Central memory CD4-positive, alpha-beta T cell (primary cell): ENCODE measurements at places on chromosomes 1 and 21.
A peak's percentile ranks its signal among the peaks of the same experiment; 100 is the strongest.

DNA sequence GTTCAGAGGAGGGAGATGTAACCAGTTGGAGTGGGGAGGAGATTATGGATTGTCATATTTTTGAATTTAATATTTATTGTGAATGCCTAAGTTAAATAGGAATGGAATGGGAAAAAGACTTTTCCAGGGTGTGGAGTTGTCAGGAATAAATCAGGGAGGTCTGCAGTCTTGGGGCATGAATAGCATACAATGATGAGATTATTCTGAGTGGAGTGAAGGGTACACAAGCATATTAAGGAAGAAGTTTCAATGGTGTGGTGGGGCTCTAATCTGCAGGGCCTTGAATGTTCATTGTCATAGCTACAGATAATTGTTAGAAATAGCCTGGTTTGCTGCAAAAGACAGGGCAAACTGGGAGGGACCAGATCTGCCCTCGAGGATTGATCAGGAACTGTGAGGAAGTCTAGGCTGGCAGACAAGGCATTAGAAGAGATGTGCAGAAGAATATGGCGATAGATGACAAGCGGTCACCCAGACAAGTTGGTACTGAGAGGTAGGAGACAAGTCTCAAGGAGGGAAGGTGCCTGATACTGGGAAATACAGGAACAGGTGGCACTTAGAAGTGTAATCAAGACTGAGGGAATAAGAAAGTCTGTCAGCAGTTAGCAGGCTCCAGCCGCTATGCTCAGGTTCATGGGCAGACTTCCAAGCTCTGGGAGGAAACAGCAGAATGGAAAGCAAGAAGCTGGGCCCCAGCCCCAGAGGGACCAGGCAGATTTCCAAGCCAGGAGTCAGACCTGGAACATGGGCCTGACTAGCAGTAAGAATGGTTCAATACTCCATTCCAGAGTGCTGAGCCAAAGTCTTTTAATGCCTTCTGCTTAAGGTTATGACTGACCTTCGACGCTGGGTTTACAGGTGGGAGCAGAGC, 20.9 kb upstream of the RGL1 start:
- no peak for DNase-seq

GRCh38 chr21:22758478-22758877, 1760.3 kb downstream of the NCAM2 start:
- no peak for DNase-seq

DNA sequence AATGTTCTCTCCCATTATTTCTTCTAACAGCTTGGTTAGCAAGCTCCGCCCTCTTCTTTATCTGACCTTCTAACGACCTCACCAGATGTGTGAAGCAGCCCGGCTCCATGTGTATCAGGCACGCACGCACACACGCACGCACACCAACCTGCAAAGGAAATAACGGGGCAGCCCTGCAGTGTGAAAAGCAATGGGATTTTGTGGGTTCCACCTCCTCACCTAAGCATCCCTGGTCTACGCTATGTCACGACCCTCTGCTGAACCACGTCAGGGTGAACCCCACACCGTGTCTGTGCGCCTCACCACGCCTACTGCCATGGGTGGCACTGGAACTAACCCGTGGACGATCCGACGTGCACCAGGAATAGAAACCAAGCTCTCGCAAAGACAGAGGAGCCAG, 10.4 kb downstream of the SSU72 start:
- no peak for DNase-seq

DNA sequence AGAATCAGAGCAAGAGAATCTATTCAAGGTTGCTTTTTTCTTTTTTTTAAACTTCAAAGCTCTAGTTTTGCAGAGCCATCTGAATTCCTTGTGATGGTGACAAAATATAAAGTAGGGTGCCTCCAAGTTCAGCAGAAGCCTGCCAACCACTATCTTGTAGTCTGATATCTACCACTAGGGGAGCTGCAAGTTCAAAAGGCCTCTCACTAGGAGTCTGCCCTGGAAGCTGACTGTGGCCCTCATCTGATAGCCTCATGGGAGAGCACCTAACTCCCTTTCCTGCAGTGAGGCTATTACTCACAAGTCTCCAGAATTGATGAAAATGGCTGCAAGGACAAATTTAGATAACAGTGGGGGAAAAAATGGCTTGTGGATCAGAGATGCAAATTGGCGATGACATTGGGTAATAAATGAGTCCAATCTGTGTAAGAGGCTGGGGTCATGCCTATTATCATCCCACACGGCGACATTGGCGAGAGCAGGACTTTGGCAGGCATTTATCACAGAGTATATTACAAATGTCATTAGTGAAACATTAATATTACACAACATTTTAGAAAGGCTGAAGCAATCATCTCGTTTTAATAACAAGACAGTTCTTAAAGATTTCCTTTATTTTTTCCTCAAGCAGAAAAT, 10.7 kb upstream of the ZP4 start:
- no peak for DNase-seq

DNA sequence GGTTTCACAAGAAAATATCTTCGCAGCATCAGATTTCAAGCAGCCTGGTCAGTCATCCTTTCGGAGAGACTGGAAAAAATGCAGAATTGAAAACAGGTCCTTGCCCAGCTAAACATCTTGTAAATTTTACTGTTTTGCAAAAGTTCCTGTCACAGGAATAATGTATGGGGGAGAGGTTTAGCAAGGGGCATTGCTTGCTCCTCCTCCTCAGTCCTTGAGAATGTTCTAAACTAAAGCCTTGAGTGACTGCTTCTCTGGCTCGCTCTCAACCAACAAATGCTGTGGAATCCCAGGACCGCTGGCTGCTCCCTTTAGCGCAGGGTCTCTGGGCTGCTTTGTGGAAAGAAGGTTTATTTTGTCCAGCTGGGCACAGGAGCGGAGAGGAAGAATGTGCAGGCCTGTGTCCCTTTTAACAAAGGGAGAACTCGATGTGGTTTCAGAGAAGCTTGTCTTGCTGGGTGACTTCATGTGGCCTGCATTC, 33.6 kb upstream of the FHAD1 start:
- DNase-seq = no peak

- DNase-seq = no peak
Measured at GRCh38 chr1:162281426-162281825, 95.2 kb downstream of the SPATA46 start.

DNA sequence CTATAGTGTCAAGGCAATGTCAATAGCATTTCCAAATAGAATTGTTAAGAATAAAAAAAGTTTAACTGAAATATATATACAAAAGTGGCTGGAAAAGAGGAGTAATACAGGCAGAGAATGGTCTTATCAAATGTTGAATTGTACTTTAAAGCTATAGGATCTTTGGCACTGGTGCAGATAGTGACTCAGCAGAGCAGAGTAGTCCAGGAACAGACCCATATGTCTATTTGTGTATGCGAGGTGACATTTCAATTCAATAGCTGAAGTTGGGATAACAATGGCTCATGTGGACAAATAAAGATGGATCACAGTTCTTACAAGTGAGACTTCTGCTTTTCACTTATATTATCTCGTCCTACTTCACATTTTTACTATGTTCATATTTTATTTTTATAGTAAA, 543.0 kb upstream of the B3GALT2 start:
- no peak for DNase-seq

- DNase-seq = no peak
Measured at GRCh38 chr21:33411949-33412430, 8.8 kb downstream of the IFNGR2 start.

DNA sequence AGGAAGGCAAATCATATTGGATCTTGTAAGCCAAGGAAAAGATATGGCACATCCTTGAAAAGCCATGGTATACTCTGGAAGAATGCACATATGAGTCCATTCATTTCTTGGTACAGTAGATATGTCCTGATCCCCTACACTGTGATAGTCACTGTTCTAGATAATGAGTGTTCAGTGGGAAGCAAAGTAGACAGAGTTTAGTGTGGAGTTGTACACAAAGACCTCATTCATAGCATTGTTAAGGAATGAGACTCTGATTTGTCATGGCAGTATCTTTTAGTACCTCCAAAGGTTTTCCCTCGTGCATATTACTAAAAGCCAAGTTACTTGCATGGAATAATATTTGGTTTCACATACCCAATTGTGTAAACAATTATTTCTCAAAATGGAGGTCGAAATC, 204.7 kb downstream of the NFIA start:
- no peak for DNase-seq

DNA sequence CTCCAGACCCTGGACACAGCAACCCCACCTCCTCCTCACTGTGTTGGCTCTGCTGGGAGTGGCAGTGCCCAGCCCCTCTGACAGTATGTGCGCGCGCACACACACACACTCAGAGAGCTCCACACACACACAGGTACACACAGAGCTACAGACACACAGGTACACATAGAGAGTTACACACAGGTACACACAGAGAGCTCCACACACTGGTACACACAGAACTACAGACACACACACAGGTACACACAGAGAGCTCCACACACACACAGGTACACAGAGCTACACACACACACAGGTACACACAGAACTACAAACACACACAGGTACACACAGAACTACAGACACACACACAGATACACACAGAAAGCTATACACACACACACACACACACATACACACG, 6.3 kb upstream of the PRKCZ start:
- DNase-seq = no peak

GRCh38 chr1:198088360-198089071, 68.3 kb upstream of the NEK7 start:
- peak; percentile 25 for DNase-seq

GRCh38 chr1:169300854-169301253, 66.7 kb downstream of the NME7 start:
- DNase-seq = no peak

GRCh38 chr1:33713058-33713877, 150.6 kb upstream of the HMGB4 start:
- DNase-seq = no peak

DNA sequence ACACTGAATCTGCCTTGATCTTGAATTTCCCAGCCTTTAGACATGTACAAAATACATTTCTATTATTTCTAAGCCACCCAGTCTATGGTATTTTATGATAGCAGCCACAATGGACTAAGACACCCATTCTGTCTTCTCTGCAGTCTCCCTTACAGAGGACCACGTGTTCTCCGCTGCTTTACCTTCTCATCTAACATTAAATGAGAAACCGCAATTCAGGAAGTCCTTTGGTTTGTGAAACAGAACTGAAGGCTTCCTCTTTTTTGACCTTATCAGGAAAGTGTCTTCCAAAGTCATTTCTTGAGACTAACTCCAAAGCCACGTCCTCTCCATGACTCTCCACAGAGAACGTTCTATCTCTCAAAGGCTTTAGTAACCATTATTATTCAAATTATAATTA, 560.1 kb downstream of the OMA1 start:
- DNase-seq = no peak

DNA sequence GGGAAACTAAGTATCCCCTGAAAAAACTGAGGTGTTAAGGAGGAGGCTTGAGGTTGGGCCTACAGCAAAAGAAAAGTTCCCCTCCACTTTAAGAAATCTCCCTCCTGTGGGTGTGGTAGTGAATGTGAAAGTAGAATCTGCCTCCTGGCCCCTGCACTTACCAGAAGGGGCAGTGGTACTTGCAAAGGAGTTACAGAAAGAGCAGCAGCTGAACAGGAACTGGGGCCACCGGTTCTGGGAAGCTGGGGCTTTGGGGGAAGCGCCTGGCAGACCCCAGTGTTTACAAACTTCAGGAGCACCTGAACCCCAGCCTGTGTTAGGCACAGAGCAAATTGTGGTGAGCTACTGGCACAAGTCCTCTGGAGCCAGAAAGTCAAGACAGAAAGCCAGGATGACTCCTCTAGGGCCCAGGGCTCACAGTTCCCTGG, 250.2 kb upstream of the FGGY start:
- peak; percentile 34 for DNase-seq

GRCh38 chr1:67787746-67788145, 45.5 kb downstream of the GNG12 start:
- no peak for DNase-seq

DNA sequence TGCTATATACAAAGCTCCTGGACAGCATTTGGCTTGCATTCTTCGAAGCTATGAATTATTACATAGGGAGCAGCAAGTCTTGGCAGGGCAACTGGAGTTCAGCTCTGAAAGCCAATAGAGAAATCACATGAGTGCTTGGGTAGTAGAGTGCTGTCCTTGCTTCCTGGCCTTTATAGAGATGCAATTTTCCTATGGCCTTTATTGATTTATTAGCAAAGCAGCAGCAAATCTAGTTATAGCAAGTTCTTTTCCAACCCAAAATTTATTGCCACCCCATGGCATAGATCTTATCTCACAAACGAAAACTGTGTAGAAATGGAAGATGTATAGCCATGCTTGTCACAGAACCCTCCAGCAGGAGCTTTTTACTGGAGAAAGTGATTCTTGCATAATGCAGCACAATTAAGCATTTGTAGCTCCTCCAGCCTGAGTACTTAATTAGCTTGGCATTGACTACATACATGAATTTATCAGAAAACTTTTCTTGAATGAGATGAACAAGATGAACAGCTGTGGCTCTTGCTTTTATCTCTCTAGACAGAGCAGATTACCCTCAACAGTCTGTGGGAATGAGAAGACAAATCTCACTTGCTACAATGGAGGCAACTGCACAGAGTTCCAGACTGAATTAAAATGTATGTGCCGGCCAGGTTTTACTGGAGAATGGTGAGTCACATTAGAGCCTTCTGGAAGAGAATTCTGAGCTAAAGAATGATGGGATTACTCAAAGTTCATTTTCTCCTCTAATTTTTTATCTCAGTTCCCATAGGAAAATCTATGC, 170.1 kb downstream of the CRB1 start:
- DNase-seq = no peak

GRCh38 chr1:235708390-235708962, 58.9 kb upstream of the GNG4 start:
- DNase-seq = no peak

GRCh38 chr1:219790834-219791615, 137.3 kb downstream of the SLC30A10 start:
- no peak for DNase-seq

GRCh38 chr1:78088015-78088414, 42.2 kb downstream of the GIPC2 start:
- DNase-seq = no peak

GRCh38 chr1:204065174-204065985, 7.5 kb upstream of the SOX13 start:
- no peak for DNase-seq

DNA sequence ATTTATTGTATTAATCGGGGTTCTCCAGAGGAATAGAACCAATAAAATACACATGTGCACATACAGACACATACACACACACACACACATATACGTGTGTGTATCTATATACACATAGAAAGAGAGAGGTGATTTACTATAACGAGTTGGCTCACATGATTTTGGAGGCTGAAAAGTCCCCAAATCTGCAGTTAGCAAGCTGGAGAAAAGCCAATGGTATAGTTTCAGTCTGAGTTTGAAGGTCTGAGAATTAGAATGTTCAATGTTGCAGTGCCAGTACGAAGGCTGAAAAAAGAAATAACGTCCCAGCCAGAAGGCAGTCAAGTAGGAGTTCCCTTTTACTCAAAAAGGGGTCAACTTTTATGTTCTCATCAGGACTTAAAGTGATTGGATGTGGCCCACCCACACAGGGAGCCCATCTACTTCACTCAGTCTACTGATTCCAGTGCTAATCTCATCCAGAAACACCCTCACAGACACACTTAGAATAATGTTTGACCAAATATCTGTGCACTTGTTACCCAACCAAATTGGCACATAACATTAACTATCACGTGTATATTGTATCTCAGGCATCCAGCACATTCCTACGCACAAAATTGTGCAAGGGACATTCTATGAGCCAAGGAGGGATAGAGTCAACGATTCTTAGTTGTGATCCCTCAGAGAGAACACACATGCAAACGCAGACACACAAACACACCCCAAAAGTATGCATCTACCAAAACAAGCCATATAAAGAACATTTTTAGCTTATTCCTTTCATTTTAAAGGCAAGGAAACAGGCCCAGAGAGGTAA, 195.5 kb upstream of the DUSP10 start:
- DNase-seq = no peak

GRCh38 chr21:45227735-45228134, 60.0 kb downstream of the POFUT2 start:
- DNase-seq = no peak

GRCh38 chr1:94434365-94435045, 16.3 kb downstream of the ABCD3 start:
- DNase-seq = no peak
